ENCODE measurements at places on chromosomes 5 and 9.

DNA sequence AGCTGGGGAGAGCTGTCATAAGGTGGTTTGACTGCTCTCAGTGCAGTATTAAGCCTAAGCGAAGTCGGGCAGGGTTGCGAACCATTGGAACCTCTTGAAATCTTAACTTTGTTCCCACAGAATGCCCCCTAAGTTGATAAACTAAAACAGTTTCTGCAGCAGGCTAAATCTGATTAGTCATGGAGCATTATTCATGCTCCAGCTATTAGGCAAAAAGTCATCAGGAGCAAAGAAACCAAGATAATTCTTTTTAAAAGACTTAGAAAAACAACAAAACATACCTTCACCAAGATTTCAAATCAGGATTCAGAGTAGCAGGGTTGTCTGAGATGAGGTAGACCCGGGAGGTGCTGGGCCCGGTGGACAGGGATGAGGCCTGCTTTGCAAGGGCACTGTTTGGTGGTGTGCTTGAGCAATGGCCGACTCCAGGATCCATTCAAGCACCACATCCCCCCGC is 69.9 kb upstream of the PLPP1 start:
- no peak for ATAC-seq

GRCh38 chr9:93827545-93828330 is 127.4 kb downstream of the BARX1 start:
- ATAC-seq, result peak; percentile 72

GRCh38 chr5:132478366-132478871 is 12.2 kb downstream of the IRF1 start:
- no peak for ATAC-seq

- ATAC-seq, result no peak
Observed at GRCh38 chr9:2231101-2231500, 216.0 kb downstream of the SMARCA2 start.

DNA sequence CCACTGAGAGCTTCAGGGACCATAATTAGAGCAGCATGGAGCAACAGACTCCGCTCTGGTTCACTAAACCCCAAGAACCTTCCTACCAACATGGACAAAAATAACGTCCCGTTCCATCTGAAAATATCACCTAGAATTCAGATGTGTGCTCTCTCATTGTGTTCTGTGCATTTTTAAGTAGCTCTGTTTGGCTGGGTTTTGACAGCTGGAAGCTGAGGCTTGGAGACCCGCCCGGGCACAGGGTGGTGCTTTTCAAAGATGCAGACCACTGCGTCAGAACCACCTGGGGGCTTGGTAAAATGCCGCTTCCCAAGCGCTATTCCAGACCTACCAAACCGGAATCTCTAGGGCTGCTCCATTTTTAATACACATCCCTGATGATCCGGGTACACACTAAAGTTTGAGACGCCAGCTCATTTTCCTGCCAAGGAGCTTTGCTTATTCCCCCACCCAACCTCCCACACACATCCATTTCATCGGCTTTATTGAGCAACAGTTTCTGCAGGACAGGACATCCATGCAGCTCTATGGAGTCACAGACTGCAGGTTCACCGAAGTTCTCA is 104.8 kb downstream of the GABBR2 start:
- no peak for ATAC-seq

- no peak for ATAC-seq
Observed at GRCh38 chr5:124263680-124264491, 482.6 kb downstream of the ZNF608 start.

GRCh38 chr9:107907715-107908114 is 418.1 kb upstream of the KLF4 start:
- ATAC-seq, result no peak

DNA sequence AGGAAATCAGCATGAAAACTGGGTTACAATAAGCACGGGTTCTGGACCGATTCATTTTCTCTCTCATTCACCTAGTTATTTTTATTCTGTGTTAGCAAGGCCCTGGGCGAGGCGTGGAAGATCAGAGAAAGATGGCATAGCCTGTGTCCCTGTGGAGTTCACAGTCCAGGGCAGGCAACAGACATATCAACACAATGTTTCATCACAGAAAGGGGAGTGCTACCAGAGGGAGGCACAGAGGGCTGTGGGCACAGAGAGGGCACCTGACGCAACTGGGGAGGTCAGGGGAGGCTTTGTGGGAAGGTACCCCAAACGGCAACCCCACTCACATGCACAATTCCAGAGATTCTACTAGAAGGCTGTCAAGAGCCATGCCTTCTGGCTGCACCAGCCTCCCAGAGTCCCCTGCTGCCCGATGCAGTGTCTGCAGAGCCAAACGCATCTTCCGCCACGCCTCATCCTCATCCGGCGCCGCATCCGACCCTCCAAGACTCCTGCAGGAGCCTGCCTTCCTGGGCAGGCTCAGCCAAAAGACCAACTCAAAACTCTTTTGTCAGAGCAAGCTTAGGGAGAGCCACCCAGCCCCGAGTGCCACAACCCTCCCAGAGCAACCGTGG is 1.4 kb downstream of the FAM193B start:
- no peak for ATAC-seq

GRCh38 chr5:79959407-79959806 is 31.7 kb downstream of the MTX3 start:
- ATAC-seq, result no peak

DNA sequence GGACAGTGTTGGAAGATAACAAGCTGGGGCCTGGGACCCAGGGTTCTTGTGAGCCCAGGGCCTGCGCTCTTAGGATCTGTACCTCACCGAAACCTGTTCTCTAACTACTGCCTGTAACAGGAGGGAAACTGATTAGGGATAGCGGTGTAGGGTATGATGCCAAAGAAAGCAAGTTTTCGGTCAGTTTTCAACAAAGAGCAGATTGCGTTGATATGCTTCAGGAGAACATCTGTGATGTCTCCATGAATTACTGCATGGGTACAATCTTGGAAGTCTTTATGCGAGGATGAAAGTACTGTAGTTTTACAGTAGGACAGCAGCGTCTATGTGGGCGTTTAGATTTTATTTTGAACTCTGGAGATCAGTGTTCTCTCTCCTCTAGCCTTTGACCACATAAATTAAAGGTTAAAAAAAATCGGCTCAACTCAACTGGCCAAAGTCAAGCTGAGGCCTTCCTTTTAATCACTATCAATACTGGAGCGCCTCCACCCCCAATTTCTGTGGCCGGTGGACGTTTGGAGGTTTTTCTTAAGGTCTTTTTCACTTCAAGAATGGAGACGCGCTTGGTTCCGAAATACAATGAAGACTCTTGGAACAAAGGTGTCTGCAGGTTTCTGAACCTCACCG is 3.0 kb downstream of the NFIL3 start:
- no peak for ATAC-seq

DNA sequence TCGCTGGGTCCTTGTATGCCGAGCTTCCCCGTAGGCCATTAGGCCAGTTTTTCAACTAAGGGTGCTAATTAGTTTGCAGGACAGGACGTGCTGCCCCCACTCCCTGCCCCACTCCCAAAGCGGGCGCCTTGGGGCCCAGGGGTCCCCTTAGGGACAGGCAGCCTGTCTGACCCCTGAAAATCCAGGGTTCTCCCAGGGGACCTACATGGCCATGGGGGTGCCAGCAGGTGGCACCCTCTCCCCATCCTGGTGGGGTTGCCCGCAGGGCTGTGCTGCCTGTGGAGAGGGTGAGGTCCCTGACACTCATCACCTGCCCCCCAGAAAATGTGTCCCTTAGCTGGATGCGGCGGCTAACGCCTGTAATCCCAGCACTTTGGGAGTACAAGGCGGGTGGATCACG is 8.5 kb upstream of the CCDC187 start:
- peak; percentile 74 for ATAC-seq

GRCh38 chr5:16807547-16807864 is 128.6 kb downstream of the MYO10 start:
- ATAC-seq, result no peak

- ATAC-seq, result no peak
Observed at GRCh38 chr5:128216860-128217531, 133.4 kb downstream of the SLC12A2 start.

DNA sequence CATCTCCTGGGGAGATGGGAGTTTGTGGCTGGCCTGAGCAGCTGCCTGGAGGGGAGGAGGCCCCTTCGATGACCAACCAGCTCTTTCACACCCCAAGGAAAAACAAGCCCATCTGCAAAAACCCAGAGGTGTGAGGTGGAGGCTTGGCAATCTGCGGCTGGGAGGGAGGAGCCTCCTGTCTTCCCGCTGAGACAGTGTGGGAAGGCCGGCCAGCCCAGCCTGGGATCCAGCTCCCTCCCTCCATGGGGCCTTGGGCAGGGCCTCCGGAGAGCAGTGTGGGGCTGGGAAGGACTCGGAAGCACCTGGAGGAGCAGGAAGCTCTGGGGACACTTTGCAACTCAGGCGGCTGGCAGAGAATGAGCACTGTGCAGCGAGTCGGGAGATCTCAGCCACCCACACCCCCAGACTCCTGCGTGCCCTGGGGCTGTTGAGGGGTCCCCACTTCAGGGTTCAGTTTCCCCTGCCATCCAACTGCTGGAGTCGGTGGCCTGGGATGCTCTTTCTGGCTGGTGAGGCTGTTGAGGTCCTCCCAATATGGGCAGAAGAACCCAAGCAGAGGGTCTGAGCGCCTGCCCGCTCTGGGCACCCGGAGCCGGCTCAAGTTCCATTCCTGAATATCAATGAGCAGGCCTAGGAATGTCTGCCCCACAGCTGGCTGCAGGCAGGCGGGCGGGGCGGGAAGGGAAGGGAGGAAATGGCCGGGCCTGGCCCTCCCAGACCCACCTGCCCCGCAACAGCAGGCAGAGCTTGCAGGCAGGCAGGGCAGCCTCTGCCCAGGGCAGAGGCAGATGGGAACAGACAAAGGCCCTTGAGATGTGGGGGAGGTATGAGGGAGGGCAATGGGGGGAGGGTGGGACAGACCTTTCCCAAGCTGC is 101.1 kb downstream of the FGF18 start:
- ATAC-seq, result no peak

DNA sequence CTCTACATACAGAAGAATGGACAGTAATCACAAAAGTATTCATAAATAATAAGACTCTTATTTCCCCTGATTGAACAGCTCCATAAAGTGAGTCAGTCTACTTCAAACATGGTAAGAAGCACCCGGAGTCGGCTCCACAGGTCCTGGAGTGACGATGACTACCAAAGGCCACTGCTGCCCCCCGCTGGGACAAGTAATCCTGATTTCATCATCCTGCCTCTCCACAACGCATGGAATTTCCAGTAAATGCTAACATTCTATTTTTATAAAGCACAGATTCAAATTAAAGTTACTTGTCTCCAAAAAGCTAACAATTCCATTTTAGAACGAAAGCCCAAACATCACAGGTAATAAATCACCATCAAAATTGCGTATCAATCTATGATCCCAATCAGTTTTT is 16.2 kb downstream of the ATPSCKMT start:
- ATAC-seq, result no peak

DNA sequence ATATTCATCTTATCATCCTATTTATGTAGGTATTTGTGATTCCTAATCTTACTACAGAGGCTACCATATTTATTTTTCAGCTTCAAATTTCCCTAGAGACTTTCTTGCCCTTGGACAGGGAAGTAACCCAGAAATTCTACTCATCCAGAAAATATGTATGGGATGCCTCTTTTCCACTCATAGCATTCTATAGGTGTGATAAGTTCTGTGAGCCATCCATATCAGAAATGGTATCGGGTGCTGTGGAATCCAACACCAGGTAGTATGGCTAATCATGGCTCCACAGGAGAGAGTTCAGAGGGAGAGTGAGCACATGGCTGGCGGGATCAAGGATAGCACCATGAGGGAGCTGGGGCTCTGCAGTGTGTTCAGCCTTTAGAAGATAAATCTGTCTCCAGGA is 349.3 kb upstream of the ACTBL2 start:
- no peak for ATAC-seq

GRCh38 chr5:76291305-76292077 is 111.6 kb upstream of the IQGAP2 start:
- ATAC-seq, result no peak

GRCh38 chr5:88979244-88979643 is 96.3 kb upstream of the MEF2C start:
- ATAC-seq, result peak; percentile 58

DNA sequence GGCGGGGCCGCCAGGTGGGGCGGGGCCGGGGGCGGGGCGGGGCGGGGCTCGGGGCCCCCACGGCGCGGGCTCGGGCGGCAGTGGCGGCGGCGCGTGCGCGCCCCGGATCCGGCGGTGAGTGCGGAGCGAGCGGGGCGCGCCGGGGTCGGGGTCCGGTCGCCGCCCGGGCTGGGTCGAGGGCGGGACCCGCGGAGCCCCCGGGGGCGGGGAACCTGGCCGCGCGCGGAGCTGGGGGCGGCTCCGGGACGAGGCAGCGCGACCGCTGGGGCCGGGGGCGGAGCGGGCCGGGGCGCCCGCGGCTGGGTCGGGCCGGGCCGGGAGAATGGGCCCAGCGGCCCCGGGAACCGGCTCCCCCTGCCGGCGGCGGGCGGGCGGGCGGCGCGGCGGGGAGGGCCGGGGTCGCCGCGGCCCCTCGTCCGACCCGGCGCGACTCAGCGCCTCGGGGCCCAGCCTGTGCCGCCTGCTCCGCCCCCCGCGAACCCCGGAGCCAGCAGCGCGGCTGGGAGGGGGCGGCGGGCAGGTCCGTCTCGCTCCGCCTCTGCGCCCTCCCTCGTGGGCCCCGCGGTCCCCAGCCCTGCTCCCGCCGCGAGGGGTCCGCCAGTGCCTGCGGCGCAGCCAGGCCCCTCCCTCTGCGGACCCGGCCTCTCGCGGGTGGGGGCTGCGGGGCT is 3.1 kb downstream of the EGFL7 start:
- ATAC-seq, result peak; percentile 49

DNA sequence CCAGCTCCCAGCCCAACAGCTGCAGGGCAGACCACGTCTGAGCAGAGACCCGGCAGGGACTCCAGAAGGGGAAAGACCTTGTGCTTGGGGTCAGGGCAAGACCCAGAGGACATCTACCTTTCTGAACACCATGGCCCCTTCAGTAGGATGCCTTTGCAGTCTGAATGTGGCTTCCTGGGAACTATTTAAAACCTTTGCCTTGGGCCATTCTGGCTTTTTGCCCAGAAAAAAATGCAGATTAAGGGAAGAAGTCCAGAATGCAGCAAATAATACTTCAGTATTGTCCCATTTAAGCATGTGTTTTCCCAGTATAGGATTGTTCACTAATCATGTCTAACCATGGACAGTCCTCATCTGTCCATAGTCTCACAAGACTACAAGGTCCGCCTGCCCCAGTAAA is 67.5 kb upstream of the ERCC6L2 start:
- ATAC-seq, result no peak

GRCh38 chr5:92916036-92916435 is 665.0 kb downstream of the NR2F1-AS1 start:
- no peak for ATAC-seq

DNA sequence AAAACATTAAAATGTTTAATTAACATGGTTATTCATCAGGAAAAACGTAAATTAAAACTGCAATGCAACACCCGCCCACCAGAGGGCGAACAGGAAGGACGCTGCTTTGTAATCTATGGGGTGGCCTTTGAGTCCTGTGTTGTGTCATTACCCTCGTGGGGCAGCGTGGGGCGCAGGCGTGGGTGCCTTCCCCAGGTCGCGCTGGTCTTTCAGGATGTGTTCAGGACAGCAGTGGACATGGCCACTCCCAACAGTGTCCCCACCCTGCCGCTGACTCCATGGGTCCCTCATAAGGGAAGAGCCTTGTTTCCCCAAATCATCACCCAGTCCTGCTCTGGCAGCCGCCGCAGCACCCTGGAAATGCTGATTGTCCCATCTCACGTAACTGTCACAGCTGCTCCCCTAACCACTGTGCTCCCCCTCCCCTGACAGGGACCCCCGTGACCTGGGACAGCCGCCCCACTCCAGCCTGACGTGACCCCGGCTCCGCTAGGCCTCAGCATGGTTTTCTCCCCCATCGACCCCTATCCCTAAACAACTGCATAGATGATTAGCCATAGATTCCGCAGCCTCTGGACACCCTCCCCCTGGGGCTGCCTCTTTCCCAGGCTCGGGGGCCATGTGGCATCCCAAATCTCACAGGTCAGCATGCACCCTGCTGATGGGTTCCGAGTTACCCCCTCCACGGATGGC is 36.4 kb downstream of the GLT6D1 start:
- ATAC-seq, result peak; percentile 50

All from activated T-helper 17 cell treated with anti-CD3 and anti-CD28 coated beads, Interleukin-2, amount 50 U/mL, for 72 hours (primary cell).